ENCODE measurements at places on chromosomes 2 and 18.
A peak's percentile ranks its signal among the peaks of the same experiment; 100 is the strongest.

DNA sequence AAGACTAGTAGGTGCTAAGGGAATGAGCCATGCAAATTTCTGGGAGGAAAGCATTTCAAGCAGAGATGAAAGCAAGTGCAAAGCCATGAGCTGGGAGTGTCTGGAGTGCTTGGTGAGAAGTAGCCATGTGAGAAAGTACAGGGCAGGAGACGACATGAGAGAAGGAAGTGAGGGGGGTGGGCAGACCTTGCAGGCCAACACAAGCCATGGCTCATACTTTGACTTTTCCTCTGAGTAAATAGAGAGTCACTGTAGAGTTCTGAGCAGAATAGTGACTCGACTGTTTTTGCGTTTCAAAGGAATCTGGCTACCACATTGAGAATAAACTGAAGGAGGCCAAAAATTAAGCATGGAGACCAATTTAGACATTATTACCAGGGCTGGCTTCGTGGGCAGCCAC, 42.2 kb downstream of the SCN2A start:
- DNase-seq: no peak

- DNase-seq: no peak
These were observed 94.4 kb upstream of the RBBP8 start for GRCh38 chr18:22838639-22839277.

GRCh38 chr2:31049264-31049663, 89.0 kb downstream of the GALNT14 start:
- no peak for DNase-seq

DNA sequence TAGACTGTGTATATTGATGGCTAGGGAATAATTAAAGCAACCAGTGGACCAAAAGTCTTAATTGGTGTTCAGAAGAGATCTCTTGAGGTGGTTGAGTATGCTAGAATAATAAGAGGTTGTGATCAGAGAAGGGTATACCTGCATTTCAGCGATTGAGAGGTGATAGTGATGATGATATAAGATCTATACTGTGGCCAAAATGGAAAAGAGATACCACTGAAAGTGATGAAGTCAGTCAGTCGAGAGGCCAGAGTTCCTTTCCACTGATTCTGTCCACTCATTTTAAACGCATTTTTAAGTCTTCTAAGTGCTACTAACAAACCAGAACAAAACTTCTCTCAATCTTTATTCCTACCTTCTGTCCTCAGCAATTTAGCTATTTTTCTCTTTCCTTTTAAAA, 32.9 kb downstream of the ACTR3 start:
- DNase-seq: no peak

DNA sequence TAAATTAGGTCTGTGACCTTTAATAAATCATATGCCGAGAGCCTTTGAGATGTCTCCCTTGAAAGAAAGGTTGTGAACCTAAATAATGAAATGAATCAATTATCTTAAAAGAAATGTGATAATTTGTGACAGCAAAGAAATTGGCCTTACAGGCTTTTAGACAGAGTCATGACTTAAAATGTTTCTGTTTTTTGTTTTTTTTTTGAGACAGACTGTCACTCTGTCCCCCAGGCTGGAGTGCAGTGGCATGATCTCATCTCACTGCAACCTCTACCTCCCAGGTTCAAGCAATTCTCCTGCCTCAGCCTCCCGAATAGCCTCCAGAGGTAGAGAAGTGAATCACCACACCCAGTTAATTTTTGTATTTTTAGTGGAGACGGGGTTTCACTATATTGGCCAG, 898.0 kb downstream of the CNTNAP5 start:
- no peak for DNase-seq

DNA sequence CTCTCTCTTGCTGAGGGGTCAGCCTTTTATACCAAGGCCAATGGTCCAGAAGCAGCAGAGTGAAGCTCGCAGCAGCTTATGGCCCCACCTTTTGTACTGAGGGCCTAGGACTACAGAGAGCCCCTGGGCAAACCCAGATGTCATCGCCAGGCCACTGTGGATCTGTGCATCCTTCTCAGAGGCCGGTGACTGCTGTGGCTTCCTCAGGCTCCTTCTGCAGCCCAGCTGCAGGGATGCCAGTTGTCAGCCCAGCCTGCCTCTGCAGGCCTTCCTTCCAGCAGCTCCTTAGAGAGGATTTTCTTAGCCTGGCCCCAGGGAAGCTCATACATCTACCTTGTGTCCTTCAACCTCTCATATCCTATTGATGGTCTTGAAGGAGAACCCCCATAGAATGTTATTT, 6.5 kb upstream of the ACOXL start:
- no peak for DNase-seq

DNA sequence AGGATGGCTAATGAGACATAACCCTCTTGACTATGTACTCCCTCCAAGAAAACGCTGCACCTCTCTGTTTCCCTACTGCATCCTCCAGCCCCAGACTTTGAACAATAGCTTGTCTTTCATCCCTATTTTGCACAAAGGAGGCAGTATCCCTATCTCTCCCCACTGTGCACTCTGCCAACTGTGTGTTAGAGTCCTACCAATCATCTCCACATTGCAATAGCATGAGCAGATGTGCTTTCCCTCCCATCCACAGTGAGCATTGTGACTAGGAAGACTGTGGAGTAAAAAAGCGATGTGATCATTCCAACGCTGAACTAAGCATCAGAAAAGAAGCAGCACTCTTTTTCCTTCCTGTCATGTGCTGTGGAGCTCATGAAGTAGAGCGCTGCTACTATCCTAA, 206.3 kb upstream of the GULP1 start:
- no peak for DNase-seq

GRCh38 chr2:14535156-14535555, 97.4 kb upstream of the LRATD1 start:
- no peak for DNase-seq

- DNase-seq: no peak
These were observed 70.1 kb downstream of the OXER1 start for GRCh38 chr2:42693688-42694479.

GRCh38 chr2:112321375-112322320, 46.3 kb downstream of the ZC3H6 start:
- no peak for DNase-seq

- DNase-seq: no peak
These were observed 4.4 kb upstream of the SEMA4C start for GRCh38 chr2:96874198-96874831.

DNA sequence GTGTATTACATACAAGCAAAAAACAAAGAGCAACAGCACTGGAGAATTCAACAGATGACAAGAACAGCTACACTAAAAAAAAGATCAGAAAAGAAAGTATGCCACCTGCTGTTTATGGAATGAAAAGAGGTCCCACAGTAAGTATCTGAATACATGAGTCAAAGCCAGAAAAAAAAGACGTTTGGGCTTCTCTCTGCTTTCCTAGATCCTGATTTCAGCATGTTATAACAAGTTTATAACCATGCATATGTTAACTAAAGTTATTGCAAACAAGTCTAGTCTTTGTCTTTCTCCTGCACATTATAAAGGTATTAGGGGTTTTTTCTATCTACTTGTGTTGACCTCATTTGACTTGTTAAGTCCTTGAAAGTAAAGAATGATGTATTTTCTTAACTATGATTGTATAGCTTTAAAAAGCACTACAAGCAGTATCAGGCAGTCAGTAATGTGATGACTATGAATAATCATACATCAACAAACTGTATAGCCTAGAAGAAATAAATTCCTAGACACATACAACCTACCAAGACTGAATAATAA, 108.5 kb upstream of the COL5A2 start:
- peak; percentile 37 for DNase-seq

GRCh38 chr2:151922845-151923666, 94.8 kb upstream of the ARL5A start:
- DNase-seq: no peak

GRCh38 chr18:69267895-69268294, 132.8 kb upstream of the DOK6 start:
- no peak for DNase-seq

DNA sequence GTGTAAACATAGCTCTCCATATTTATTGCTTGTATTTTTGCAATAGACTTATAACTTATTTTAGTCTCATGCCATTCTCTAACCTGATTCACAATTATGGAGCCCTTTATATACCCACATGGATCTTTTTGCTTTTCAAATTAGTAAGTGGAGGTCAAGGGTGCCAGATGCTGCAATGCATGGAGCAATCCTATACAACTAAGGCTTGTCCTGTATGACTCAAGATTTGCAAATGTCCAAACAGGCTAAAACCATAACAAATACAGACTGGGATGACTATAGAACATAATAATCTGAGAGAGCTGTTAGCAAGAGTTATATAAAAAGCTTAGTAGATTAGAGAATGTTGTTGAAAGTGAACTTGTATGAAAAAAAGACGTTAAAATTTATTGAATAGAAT, 690.4 kb upstream of the NRXN1 start:
- no peak for DNase-seq
